ENCODE measurements at places on chromosomes 16 and 17.

DNA sequence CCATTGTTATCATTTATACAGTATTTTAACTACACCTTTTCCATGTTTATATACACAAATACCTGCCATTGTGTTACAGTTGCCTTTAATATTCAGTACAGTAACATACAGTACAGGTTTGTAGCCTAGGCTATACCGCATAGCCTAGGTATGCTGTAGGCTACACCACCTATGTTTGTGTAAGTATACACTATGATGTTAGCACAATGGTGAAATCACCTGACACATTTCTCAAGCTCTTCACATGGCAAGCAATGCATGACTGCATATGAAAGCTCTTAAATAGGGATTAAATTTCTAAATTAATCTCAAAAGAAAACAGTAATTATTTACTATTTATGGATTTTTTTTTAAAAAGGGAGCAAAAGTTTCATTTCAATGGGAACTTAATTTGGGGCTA is 12.0 kb downstream of the LRRC37B start:
- DNase-seq, result no peak

GRCh38 chr16:56093055-56093454 is 98.2 kb upstream of the GNAO1 start:
- DNase-seq, result no peak

DNA sequence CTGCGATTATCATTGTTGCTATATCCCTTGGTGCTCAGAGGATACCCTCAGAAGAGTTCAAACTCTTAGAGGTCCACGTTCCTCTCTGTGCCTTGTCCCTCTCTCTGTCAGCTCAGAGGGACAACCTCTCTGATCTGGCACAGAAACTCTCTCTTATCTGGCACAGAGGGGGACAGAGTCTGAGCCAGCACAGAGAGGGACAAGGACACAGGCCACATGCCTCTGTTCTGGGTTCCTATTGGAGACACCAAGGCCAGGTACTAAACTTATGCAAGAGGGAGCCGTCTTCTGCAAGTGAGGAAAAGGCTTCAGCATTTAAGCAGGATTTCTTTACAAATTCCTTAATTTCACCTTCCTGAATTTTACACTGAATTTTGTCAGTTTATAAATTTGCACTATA is 565.2 kb downstream of the TOX3 start:
- no peak for DNase-seq

DNA sequence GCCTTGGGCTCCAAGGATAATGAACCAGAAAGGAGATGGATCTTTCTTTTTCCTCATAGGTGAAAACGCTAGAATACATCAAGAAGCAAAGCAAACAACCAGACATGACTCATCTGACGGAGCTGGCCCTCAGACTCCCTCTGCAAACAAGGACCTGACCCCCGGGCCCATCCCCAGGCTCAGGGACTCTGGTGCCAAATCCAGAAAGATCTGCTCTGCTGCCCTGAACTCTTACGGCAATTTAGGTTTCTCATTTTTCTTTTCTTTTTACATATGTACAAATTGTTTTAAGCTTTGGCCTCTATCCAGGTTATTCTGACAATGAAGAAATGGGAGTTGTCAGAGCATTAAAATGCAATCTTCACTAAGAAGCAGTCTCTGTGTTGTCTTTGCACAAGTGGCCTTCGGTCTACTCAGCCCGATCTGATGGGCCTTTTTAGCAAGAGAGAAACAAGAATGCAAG is 17.7 kb downstream of the KNOP1 start:
- no peak for DNase-seq

- no peak for DNase-seq
Measured at GRCh38 chr17:31582151-31582907, 190.9 kb downstream of the RAB11FIP4 start.

Measured in RPMI8226 (cell line).